ENCODE measurements at places on chromosomes 1 and 21. TPM values are rescaled to one million over a fixed set of nuclear protein-coding genes. Genes with fewer than 3 reads are reported as not detected.
A peak's percentile ranks its signal among the peaks of the same experiment; 100 is the strongest.

The WNT3A gene
- total RNA-seq: not detected

- DNase-seq: no peak
Observed at GRCh38 chr1:209790286-209791193, 6.2 kb upstream of the C1orf74 start.

- DNase-seq: peak; percentile 35
Observed at GRCh38 chr1:41492341-41492848, 7.9 kb upstream of the EDN2 start.

The TLR5 gene
- 0.34 TPM for total RNA-seq

DNA sequence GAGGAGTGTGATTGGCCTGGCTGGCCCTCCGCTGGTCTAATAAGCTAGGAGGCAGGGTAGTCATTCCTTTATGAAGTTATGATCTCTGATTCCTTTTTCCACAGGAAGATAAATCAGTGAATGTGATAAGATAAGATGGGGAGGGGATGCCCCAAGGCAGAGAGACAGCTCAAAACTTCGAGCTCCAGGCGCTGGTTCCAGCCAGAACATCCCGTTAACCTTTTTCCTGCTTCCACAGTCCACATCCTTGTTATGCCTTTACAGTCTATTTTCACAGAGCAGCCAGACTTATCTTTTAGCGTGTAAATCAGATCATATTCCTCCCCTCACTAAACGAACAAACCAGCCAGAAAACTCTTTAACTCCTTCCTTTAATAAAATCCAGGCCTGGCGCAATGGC is 38.5 kb upstream of the BMP8B start:
- no peak for DNase-seq

DNA sequence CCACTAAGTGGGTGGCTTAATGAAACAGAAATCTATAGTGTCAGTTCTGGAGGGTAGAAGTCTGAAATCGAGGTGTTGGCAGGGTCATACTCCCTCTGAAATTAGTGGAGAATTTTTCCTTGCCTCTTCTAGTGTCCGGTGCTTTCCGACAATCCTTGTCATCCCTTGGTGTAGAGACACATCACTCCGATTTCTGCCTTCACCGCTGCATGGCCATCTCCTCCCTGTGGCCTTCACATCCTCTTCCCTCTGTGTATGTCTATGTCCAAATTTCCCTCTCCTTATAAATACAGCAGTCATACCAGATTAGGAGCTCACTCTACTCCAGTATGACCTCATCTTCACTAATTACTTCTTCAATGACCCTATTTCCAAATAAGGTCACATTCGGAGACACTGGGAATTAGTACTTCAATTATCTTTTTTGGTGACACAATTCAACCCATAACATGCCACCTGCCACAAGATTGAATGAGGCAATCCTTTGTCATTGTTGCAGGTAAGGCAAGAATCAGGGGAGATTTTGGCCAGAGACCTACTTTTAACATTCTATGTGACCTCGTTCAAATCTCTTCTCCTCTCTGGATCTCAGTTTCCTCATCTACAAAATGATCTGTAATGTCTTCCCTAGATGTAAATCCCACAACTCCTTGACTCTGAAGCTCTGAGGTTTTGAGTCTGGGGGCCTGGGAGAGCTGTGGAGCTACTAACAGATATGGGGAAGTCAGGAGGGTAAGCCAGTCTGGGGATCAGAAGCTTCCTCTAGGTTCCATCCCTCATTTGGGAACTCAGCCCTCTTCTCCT is 16.1 kb downstream of the NAV1 start:
- no peak for DNase-seq

DNA sequence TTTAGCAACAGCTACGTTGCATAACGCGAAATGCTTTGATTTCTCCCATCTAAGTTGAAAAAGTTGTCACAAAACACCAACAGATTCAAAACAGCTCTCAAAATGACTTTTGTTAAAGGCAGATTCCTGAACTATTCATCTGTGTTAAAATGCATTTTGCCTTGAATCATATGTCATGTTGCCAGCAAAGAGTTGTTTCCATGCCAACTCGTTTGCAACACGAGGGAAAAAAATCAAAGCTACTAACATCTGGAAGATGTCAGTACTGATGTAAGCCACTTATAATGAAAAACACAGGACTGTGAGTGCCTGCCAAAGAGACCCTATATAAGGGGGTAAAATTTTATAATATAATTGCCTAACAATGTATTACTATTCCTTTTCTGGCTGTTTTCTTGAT is 182.7 kb upstream of the PTBP2 start:
- no peak for DNase-seq

- no peak for DNase-seq
Observed at GRCh38 chr1:111819566-111820263, 64.0 kb downstream of the DDX20 start.

DNA sequence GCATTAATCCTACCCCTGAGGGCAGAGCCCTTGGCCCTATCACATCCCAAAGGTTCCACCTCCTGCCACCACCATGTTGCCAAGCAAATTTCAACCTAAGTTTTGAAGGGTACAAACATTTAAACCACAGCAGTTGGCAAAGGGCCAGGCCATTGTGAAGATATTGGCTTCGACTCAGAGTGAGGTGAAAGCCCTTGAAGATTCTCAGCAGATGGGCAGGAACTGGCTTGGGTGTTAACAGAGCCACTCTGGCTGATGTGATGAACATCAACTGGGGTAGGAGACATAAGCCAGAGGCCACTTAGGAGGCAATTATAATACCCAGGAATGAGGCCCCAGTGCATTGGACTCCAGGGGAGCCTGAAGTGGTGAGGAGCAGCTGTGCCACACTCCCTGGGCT is 207.7 kb upstream of the KAZN start:
- no peak for DNase-seq

- DNase-seq: peak; percentile 14
Observed at GRCh38 chr1:6743189-6744101, 41.8 kb upstream of the CAMTA1 start.

DNA sequence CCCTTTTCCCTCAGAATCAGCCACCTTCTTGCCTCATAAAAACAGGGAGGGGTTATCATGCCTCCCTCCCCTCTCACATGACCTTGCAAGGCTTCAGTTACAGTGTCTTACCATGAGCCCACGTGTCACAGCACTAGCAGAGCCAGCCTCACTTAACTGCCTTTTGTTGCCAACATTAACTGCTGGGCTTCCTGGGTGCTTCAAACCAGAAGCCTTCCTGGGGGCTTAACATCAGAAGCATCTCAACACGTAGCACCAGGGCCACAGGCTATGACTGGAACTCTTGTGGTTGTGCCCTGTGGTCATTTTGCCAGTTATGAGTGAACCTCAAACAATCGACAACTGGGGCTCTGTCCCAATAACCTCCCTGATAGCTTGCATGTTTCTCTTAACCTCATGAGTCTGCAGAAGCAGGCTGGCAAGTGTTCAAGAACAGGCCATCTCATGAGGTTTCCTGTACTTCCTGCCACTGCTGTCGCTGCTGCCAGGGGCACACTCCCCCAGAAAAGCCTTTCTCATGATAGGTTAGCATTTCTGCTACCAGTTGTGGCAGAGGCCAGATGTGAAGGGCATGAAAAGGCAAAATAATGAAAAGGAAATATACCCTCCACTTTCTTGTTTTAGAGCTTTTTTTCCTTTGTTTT is 132.2 kb downstream of the GLUL start:
- DNase-seq: peak; percentile 48

The IL24 gene
- total RNA-seq: 3.1 TPM

GRCh38 chr1:17439250-17440073 is at the start of gene RCC2:
TSS of gene RCC2 (minus strand) at chr1:17439677. CDS start at chr1:17438514, 1,163 bp downstream.
- DNase-seq: peak; percentile 69

DNA sequence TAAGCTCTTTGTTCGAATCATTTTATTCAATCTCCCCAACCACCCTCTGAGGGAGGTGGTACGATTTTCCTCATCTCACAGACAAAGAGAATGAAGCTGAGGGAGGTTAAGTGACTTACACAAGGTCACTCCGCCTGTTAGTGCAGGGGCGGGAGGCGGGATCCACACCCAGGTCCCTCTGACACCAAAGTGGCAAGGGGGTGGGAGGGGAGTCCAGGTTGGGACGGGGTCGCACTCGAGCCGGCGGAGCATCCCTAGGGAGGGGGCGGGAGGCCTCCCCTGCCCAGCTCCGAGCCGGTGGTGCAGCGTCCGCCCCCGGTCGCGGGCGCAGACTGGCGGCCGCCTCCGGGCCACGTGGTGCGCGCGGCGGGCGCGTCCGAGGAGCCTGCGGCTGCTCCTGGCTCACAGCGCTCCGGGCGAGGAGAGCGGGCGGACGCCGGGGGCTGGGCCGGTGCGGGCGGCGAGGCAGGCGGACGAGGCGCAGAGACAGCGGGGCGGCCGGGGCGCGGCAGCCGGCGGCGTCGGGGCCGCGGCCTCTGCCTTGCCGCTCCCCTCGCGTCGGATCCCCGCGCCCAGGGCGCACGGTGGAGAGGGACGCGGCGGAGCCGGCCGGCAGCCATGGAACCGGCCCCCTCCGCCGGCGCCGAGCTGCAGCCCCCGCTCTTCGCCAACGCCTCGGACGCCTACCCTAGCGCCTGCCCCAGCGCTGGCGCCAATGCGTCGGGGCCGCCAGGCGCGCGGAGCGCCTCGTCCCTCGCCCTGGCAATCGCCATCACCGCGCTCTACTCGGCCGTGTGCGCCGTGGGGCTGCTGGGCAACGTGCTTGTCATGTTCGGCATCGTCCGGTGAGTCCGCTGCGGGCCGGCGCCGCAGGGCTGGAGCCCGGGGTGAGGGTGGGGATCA is at the start of gene OPRD1:
TSS of gene OPRD1 (plus strand) at position 405 of the 903 bp plus-strand sequence. CDS start at position 619, 214 bp downstream.
- no peak for DNase-seq

GRCh38 chr1:212557739-212558692 is 50.5 kb upstream of the ATF3 start:
- no peak for DNase-seq

DNA sequence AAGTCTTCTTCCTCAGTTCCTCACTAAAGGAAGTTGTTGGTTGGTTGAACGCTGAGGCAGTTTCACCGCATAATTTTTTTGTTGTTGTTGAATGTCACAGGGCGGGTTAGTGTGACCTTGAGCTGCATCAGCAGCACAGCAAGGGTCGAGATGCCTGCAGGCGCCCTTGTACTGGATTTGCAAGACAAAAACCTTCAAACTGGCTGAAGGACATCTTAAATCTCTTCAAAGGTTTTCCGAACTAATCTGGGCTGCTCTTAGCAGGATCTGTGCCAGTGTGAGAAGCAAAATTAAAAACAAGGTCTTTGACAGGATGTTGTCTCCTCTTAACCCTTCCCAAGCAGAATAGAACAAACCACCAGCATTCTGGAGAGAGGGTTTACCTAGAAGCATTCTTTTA is 59.4 kb downstream of the NRIP1 start:
- DNase-seq: no peak

Measured in activated T-helper 2 cell treated with anti-CD3 and anti-CD28 coated beads, Interferon-gamma antibody, Interleukin-2, Interleukin-4, amounts not matched to agents 10 μg/mL and 5 μg/mL and 100 μg/mL, durations not matched to agents 14 hours and 24 hours and 36 hours (primary cell).